SK-MEL-5 (cell line): ENCODE measurements at places on chromosomes 1 and 21. TPM values are rescaled to one million over a fixed set of nuclear protein-coding genes. Genes with fewer than 3 reads are reported as not detected.

GRCh38 chr21:34109075-34109474 is 35.7 kb downstream of the MRPS6 start:
- no peak for DNase-seq

Gene SFN
- total RNA-seq, result 0.11 TPM in 1 of 2 replicates, not detected in the other

GRCh38 chr1:107430540-107431228 is 289.8 kb downstream of the NTNG1 start:
- peak; percentile 72 for DNase-seq

- peak; percentile 22 for DNase-seq
These were observed 48.0 kb downstream of the TOR3A start for GRCh38 chr1:179129702-179130473.

GRCh38 chr1:54403808-54404261 is 2.4 kb downstream of the SSBP3 start:
- DNase-seq, result no peak

DNA sequence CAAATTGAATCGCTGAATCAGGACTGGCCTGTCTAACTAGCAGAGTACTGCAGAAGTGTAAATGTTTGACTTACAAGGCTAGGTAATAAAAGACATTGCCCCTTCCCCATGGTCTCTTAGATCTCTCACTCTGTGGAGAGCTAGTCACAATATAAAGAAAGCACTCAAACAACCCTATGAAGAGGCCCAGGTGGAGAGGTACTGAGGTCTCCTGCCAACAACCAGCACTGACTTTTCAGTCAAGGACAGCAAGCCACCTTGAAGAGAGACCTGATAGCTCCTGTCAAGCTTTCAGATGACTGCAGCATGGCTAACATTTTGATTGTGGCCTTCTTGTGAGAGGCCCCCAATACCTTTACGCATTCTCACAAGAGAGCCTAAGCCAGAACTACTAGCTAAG is 18.5 kb downstream of the HFM1 start:
- DNase-seq, result no peak

Gene SMG5
- 77.5 and 80.5 TPM in 2 replicates for total RNA-seq

Gene MAP3K21
- total RNA-seq, result 1.4 and 2.3 TPM in 2 replicates

DNA sequence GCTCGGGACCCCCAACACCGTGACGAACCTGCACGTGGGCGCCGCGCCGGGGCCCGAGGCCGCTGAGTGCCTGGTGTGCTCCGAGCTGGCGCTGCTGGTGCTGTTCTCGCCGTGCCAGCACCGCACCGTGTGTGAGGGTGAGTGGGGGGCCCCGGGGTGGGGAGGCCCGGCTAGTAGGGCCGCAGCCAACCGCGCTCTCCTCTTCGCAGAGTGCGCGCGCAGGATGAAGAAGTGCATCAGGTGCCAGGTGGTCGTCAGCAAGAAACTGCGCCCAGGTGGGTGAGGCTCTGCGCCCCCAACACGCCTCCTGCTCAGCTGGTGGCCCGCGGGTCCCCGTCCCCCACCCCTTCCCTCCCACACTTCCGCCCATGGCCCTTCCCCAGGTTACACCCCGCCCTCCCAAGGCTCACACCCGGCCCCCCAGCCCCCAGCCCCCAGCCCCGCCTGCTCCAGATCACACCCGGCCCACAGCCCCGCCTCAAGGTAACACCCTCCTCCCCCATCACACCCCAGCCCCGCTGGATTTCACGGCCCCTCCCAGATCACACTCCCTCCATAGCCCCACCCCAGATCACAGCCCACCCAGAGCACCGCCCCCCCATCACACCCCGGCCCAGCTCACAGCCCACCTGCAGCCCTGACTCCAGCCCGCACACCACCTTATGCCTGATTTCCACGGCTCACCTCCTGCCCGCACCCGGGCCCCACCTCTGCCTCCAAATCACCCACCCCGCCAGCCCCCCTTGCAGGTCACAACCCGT is 2.4 kb upstream of the MMP23B start:
- DNase-seq, result no peak

- DNase-seq, result no peak
These were observed 25.9 kb upstream of the ACTL8 start for GRCh38 chr1:17729248-17729647.

DNA sequence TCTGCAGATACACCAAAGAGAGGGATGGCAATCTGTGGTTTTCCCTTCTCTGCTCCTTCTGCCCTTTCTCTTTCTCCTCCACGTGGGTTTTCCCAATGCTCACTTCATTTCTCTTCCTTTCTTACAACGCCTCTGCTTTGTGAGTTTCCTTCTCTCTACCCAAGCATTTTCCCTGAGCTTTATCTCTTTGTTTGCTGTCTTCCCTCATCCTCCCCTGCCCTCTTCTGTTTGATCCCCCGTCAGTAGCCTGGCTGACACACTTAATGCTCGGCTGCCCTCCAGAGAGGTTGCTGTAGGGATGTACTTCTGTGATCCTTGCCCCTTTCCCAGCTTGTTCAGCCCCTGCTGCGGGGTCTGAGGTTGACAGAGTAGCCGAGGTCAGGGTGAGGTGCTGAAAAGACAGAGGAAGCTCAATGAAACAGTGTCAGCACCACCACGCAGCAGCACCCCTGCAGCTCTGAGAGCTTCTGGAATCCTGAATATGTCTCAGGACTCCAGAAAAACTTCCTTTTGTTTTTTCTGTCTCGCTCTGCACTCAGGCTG is 6.0 kb downstream of the EDARADD start:
- DNase-seq, result no peak

- no peak for DNase-seq
These were observed 17.0 kb downstream of the GPBP1L1 start for GRCh38 chr1:45669379-45669778.

DNA sequence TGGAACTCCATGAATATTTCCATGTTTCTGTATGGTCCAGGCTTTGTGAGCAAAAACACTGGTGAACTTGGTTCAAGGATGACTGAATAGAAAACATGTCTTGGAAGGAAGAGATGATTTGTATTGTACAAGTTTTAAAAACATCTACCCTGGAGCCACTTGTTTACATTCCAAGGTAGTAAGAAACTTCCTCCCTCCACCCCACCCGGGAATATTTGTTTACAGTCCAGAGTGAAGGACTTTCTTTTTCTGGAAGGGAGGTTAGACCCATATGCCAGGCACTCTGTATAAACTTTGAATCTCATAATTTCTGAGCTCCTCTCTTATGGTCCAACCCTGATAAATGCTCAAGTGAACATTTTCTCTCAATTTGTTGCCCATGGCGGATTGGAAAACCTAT is 323.3 kb upstream of the LYPLAL1 start:
- DNase-seq, result no peak

DNA sequence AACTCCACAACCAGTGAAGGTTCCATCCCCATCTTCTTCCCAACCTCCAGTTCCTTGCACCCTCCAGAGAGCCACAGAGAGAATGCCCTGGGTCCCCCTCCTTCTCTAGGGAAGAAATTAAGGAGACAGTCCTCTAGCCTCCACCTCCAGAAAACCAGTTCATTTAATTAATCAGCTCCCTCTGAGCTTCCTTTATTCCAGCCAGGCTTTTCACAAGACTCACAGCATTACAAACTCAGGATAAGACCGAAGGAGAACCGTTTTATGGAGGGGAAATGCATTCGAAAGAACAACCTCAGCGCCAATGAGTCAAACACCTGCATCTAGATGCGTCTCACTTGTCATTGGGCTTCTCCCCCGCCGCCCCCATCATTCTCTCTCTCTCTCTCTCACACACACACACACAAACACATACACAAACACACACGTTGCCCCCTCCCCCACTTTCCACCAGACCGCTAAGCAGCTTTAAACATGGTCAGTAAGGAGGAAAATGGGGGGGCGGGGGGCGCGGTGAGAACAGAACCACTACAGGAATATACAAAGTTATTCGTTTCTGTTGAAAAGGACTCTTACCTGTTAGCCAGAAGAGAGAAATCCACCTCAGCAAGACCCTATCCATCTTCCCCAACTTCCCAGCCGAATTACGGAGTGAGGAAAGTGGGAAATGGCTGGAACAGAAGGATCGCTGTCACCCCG is 544 bp downstream of the ILDR2 start:
- no peak for DNase-seq

Gene ZYG11A
- not detected in 2 replicates for total RNA-seq

Gene OR2T35
- total RNA-seq, result not detected in 2 replicates

DNA sequence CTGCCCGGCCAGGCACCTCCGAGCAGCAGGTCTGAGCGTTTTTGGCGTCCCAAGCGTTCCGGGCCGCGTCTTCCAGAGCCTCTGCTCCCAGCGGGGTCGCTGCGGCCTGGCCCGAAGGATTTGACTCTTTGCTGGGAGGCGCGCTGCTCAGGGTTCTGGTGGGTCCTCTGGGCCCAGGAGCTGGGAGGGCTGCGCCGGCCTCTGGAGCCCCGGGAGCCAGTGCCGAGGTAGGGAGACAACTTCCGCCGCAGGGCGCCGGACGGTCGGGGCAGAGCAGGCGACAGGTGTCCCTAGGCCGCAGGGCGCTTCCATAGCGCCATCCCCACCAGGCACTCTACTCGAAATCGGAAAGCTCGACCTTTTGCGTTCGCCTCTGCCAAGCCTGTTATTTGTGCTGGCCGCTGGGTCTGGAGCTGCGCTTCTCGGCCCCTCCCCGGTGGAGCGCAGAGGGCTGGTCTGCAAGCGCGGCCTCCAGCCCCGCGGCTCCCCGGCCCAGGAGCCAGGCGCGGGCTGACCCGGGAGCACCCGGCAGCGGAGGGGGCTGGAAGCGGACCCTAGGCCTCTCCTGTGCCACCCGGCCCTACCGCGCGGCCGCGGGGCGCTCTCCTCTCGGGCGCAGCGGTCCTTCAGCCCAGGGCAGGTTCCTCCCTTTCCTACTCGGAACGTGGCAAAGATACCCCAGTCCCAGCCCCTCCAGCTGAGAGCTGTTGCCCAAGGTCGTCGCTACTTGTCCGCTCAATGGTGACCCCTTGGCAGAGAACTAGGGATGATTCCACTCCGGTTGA is 2.2 kb downstream of the SIM2 start:
- DNase-seq, result no peak

Gene KRTAP15-1
- not detected in 2 replicates for total RNA-seq

Gene KCNN3
- 0.03 TPM in 1 of 2 replicates, not detected in the other for total RNA-seq

Gene TIE1
- 0.08 TPM in 1 of 2 replicates, not detected in the other for total RNA-seq

Gene CFAP107
- not detected in 2 replicates for total RNA-seq

Gene LGR6
- total RNA-seq, result not detected in 2 replicates

Gene LCE1F
- not detected in 2 replicates for total RNA-seq

DNA sequence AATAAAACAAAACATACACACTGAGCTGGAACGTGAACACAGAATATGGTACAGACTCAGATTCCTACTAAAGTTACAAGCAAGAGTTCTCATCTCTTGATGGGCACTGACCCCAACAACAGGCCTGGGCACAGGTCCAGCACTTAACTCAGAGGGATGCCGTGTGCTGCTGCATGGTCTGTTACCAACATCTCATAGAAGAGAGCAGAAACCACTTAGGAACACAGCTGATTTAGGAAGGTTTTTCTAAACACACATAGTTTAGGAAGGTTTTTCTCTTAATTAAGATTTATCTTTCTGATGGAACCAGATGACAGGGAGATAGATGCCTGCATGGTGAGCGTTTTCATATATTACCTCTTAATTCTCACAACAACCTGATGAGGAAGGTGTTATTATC is 1.5 kb downstream of the GCLM start:
- peak; percentile 26 for DNase-seq

DNA sequence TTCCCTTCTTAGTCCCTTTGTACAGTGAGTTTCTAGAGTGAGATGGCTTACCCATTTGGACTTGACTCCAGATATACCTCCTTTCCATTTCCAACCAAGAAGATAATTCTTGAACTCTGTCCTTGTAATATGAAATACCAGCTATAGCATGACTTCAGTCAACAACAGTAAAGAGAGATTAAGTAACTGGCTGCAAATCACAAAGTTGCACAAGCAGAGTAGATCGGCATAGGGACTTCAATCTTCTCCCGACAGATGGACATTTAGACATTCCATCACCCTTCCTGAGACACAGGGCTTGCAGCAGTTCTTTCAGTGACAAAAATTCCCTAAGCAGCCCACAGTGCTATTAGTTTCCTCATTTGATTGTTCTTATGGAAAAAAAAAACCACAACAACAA is 44.6 kb downstream of the JAK1 start:
- DNase-seq, result no peak

Gene USF1
- total RNA-seq, result 48.9 and 50.4 TPM in 2 replicates

- peak; percentile 21 for DNase-seq
These were observed 22.5 kb upstream of the RHBDL2 start for GRCh38 chr1:38964140-38964548.

DNA sequence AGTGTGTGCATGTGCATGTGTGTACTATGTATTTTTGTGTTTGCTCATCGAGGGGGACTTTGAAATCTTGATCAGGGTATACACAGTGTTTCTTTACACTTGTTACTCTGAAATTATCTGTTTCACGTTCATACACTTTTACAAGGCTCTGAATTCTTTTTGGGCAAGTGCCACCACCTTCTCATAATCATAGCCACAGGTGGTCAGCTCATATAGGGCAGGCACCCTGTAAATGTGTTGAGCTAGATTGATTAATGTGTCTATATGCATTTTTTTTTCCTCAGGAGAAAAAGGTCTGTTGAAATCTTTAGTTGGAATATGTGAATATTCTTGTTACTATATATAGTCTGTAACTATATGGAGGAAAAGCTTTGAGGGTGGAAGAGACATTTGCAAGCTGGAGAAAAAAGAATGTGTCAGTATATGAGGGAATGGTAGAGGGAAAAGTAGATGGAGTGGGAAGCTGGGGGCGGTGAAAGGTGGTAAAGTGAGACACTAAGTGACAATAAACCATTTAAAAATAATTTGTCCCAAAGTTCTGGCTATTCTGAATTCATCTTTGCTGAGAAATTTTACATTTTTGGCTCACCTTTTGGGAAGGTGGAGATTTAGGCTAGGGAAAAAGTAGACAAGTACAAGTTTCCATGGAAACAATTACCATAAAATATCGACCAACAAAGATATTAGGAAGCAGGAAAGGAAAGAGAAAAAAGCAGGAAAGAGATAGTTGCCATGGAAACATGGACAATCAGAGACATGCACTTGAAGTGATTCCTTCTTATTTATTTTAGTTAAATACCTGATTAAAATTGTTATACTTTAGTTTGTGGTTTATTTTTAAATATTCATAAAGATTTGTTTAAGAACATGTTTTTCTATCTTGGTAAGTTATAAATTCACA is 277.5 kb downstream of the PDE4B start:
- DNase-seq, result no peak

GRCh38 chr1:231160895-231161666 is 777 bp upstream of the TRIM67 start:
- no peak for DNase-seq

- DNase-seq, result peak; percentile 59
These were observed 999.4 kb downstream of the KCNT2 start for GRCh38 chr1:195608883-195609282.

GRCh38 chr21:34730756-34731445 is 62.1 kb downstream of the CLIC6 start:
- DNase-seq, result no peak

DNA sequence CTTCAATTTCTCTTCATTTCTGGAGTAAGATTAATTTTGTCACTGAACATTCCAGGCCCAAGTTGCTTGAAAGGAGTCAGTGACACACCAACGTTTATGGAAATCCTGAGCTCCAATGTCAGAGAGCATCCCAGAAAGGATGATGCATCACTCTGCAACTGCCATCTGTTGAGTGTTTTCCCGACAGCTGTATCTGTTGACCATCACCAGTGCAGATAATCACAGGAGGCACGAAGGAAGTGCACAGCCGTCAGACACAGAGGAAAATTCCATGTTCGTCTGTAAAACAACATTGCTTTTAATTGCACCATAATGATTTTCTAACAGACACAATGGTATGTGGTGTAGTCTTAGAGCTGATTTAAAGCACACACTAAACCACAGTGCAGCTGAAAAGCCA is 376.7 kb upstream of the ADGRL2 start:
- DNase-seq, result no peak

Gene DDX59
- 32.4 and 36.7 TPM in 2 replicates for total RNA-seq

- no peak for DNase-seq
These were observed 58.7 kb downstream of the KIF14 start for GRCh38 chr1:200561856-200562214.
